ENCODE measurements at places on chromosomes 3 and 15.
A peak's percentile ranks its signal among the peaks of the same experiment; 100 is the strongest.

- DNase-seq, result no peak
Observed at GRCh38 chr3:192817506-192817905, 90.2 kb upstream of the FGF12 start.

DNA sequence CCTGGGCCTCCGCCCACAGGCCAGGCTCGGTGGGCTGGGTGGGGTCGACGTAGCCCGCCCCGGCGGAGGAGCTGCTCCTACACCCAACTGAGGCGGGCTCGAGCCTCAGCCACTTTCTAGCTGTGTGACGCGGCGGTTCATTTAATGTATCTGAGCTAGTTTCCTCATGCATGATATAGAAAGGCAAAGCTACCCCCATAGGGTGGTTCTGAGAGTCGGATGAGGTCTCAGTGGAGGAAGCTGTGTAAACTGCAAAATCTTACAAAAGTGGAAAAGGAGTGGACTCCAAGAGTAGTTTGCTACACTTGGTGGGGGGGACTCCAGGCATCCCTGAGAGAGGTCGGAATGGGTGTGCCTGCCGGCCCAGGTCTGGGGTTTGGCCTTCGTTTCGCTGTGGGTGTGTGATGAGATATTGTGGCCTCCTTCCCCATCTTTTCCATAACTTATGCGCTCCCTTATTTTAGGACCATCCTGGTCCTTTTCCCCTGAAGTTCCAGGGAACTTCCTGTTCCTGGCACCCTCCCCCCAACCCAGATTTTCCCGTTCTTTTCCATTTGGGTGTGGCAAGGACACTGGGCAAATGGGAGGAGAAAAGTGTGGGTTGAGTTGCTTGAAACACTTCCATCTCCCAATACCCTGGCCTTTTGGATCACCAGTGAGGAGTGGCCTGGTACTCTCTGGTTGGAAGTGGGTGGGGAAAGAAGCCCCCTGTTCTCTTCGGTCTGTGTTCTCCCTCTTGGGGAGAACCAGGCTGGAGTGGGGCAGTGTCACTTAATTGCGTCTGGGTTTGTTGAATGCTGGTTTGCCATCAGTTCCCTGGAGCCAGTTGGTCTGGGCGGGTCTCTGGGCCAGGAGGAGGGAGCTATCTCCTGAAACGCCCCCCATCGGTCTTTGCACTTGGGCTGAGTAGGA lies 1.1 kb downstream of the PDIA5 start:
- DNase-seq, result no peak

GRCh38 chr3:196793246-196793645 lies 53.6 kb downstream of the PAK2 start:
- DNase-seq, result no peak

- no peak for DNase-seq
Observed at GRCh38 chr15:41462084-41462795, 31.4 kb upstream of the ITPKA start.

GRCh38 chr3:134768837-134769236 lies 26.2 kb upstream of the EPHB1 start:
- DNase-seq, result no peak

- no peak for DNase-seq
Observed at GRCh38 chr15:83652626-83653204, 1.2 kb upstream of the ADAMTSL3 start.

- no peak for DNase-seq
Observed at GRCh38 chr3:10996345-10997013, 3.9 kb downstream of the SLC6A1 start.

DNA sequence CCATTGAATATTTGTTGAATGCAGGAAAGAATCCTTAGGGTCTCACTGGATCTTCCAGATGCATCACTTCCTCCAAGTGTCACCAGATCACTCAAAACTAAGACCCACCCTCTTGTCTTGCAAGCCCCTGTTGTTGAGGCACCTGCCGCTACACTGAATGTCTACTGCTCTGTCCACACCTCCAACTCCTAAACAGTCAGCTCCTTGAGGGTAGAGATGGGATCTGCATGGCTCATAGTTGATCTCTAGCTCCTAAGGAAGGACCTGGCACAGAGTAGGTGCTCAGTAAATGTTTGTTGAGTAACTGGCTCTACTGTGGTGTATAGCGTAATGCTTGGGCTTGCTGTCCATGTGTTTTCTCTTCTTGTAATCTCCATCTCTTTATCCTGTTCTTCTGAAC lies 8.8 kb downstream of the SLC6A20 start:
- DNase-seq, result no peak

DNA sequence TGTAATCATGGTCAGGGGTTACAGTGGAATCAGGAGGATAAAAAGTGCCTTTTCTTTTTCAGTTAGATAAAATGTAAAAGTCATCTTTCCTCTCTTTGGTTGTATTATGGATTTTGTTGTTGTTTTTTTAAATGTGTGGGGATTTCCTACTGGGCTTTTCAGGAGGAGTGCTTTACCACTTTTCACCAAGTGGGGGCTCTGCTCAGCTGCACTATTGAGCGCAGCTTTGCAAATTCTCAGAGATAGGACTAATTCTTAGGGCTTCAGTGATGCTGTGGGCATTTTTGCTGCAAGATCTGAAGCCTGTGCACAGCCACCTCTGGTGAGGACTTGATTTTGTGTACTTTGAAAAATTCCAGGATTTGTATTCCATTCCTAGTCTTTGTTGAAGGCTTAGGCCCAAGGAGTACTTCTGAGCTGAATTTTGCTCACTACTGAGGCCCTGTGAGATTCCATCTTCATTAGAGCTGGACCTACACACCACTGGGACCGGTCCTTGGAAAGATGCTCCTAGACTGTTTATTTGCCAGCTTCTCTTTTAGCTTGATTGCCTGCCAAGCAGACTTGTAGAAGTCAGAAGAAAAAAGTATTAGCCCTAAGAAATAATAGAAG lies 7.5 kb downstream of the GNB5 start:
- DNase-seq, result no peak

GRCh38 chr3:129613367-129613740 lies 6.9 kb upstream of the PLXND1 start:
- no peak for DNase-seq

- DNase-seq, result no peak
Observed at GRCh38 chr3:126311338-126311978, 45.8 kb downstream of the KLF15 start.

- no peak for DNase-seq
Observed at GRCh38 chr15:57551715-57552677, 39.7 kb upstream of the MYZAP start.

DNA sequence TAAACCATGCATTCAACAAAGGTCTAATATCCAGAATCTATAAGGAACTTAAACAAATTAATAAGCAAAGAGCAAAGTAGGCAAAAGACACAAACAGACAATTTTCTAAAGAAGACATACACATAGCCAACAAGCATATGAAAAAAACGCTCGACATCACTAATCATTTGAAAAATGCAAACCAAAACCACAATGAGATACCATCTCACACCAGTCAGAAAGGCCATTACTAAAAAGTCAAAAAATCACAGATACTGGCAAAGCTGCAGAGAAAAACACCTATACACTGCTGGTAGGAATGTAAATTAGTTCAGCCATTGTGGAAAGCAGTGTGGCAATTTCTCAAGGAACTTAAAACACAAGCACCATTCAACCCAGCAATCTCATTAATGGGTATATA lies 53.8 kb downstream of the FSIP1 start:
- DNase-seq, result no peak

DNA sequence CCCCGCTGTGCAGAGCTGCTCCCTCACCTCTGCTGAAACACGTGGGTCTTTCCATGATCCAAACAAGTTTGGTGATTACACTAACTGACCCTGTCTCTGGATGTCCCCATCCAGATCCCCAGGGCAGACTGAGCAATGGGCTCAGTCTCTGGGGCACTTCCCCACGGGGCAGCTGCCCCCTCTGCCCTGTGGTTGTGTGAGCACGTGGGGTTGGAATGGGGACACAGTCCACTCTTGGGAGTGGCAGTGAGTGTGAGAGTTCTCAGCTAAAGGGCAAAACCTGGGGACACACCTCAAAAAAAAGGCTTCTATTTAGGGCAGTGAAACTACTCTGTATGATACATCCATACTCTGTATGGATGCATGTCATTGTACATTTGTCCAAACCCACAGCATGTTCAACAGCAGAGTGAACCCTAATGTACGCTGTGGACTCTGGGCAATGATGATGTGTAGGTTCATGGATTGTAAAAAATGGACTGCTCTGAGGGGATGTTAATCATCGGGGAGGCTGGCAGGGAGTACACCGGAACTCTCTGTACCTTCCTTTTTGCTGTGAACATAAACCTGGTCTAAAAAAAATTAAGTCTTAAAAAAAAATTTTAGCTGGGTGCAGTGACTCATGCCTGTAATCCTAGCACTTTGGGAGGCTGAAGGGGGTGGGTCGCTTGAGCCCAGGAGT lies 49.9 kb upstream of the BLM start:
- no peak for DNase-seq

- no peak for DNase-seq
Observed at GRCh38 chr3:130758624-130759369, 12.2 kb upstream of the PIK3R4 start.

DNA sequence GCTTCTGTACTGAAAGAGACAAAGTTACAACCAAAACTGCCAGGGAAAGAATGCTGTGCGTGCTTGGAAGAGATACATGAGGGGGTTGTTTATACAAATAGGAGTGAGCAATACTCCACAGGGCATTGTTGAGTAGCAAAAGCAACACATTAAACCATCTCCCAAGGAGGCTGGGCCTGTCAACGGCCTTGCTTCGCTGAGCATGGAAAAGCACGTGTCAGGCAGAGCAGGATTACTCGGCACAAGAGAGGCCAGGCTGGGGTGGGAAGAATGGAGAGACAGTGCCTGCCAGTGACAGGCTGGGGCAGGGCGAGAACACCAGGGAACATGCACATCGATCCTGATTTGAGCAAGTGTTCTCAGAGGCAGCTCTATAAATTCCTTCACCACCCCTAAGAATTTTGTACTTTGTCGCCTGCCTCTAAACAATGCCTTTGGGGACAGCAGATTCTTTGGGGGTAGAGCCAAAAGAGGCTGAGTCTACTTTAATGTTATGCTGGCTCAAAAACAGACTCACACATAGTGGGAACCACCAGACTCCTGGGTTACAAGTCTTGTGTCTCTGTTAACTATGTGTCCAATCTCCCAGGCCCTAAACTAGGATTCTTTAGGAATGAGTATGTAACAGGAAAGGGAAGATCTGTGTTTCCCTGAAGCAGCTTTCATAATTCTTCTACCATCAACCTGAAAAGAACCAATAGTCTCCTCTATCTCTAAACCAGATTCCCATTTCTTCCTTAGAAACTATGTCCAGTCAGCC lies 67.2 kb downstream of the LIPC start:
- DNase-seq, result no peak

- DNase-seq, result no peak
Observed at GRCh38 chr3:124770336-124771082, 40.3 kb downstream of the UMPS start.

GRCh38 chr15:70197318-70197944 lies 99.7 kb upstream of the TLE3 start:
- no peak for DNase-seq

DNA sequence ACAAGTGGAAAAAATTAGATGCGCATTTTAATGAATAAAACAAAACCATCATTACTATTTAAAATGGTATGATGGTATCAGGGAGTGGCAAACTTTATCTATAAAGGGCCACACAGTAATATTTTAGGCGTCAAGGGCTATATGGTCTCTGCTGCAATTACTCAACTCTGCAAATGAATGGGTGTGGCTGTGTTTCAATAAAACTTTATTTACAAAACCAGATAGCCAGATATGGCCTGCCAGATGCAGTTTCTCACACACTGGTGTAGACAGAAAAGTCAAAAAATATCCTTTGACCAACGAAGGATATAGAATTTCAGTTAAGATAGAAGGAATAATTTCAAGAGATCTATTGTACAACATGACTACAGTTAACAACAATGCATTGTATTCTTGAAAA lies 83.8 kb downstream of the CLASP2 start:
- no peak for DNase-seq

- DNase-seq, result no peak
Observed at GRCh38 chr15:31276596-31277298, 49.9 kb upstream of the KLF13 start.

DNA sequence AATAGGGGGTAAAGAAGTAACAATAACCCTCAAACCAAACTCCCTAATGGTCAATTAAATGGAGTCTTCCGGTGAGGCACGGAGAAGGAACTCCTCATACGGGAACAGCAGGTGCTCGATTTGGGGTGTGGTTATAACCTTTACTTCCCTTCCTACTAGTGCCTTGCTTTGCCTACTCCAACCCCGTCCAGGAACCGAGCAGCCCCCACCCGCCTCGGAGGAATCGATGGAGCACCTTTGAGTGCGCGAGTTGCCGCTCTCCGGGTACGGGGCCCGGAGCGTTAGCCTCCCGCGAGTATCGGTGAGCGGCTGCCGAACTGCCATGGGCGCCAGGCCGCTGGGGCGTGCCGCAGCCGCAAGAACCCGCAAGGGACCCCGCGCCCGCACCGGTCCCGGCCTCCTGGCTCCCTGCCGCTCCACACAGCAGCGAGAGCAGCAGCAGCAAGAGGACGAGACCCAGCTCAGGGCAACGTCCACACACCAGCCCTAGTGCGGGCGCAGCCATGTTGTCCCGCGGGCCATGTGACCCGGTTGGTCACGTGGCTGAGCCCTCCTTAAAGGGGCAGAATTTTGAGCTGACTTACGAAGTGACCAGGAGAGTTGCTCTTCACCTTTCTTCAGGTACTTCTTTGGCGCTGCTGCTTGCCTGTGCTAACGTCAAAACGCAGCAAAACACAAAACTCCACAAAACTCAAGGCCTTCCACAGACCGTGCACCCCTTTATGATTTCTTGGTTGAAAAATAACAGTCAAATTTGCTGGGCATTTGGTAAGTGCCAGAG lies at the start of gene SUMF1:
TSS of gene SUMF1 (minus strand) at position 529 of the 781 bp plus-strand sequence. CDS start at position 505, 24 bp downstream.
- peak; percentile 55 for DNase-seq

DNA sequence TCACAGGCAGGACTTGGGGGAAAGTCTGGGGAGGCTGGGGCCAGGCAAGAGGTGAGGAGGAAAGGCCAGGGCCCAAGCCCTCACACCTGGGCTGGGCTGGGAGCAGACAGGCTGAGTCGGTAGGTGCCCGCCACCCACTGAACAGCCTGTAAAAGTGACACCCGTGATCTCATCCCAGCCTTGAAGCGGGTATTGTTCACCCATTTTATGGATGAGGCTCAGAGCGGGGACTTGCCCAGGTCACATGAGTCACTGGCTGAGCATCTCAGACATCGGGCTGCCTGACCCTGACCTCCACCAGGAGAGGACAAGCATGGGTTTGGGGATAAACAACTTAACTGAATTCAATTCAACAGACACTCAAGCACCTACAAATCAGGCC lies 52.0 kb upstream of the CTSH start:
- DNase-seq, result no peak

GRCh38 chr3:55546866-55547669 lies 60.0 kb upstream of the WNT5A start:
- DNase-seq, result no peak

DNA sequence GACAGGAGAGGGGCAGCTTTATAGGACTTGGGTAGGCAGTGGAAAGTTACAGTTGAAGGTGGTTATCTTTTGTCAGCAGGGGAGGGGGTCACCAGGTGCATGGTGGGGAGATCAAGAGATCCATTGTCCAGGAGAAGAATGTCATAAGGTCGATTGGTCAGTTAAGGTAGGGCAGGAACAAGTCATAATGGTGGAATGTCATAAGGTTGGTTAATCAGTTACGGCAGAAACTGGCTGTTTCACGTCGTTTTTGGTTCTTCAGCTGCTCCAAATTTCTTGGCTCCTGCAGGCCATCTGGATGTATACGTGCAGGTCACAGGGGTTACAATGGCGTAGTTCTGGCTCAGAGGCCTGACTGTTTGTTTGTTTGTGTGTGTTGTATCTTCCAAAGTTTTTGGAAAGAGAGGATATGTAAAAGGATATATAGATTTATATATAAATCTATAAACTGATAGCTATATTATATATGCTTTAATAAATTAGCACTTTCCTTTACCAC lies 565.1 kb downstream of the ZNF385D start:
- DNase-seq, result no peak

GRCh38 chr15:75112278-75112847 lies 89.0 kb downstream of the PPCDC start:
- no peak for DNase-seq
